ENCODE measurements at places on chromosomes 12 and 14.

DNA sequence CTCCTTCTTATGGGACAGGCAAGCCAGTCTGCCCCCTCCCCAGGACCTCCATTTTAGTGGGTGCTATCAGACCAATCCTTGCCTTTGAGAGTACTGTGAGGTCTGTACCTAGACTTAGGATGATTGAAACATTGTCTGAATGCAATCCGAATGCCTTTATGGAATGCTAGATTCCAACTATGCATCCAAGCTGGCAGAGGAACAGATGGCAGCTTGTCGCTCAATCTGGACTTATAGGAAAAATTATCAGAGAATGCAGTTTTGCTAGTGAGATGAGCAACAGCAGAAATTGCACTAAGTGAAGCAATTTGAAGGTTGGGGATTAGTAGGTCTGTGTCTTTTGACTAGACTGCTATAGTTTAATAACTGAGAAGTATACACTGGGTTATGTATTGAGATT lies 109.1 kb downstream of the DYRK2 start:
- DNase-seq = peak; percentile 16

GRCh38 chr12:51917746-51918453 lies 10.6 kb downstream of the ACVRL1 start:
- DNase-seq = no peak

GRCh38 chr14:105476097-105476830 lies 1.6 kb downstream of the CRIP2 start:
- no peak for DNase-seq

- DNase-seq = peak; percentile 96
Observed at GRCh38 chr14:57389646-57390036, 745 bp upstream of the NAA30 start.

GRCh38 chr12:124676714-124677462 lies 109.5 kb upstream of the NCOR2 start:
- DNase-seq = no peak

- DNase-seq = no peak
Observed at GRCh38 chr12:122093098-122093883, 14.7 kb downstream of the MLXIP start.

DNA sequence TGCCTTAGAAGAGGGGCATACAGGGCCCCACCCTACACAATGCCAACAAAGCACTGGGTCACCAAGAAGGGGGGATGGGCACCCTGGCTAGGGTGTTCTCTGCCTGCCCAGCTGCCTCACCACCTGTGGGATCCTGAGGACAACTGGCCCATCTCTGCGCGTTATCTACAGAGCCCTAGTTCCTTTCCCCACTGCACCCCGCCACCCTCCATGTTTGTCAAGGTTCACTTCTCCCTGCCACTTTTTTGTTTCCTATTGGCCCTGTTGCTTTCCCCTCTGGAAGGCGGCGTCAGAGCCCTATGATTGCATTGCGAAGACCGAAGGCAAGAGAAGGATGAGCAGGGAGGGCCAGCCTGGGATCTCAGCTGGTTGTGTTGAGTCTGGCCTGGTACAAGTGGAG lies 1.6 kb downstream of the SLC48A1 start:
- no peak for DNase-seq

DNA sequence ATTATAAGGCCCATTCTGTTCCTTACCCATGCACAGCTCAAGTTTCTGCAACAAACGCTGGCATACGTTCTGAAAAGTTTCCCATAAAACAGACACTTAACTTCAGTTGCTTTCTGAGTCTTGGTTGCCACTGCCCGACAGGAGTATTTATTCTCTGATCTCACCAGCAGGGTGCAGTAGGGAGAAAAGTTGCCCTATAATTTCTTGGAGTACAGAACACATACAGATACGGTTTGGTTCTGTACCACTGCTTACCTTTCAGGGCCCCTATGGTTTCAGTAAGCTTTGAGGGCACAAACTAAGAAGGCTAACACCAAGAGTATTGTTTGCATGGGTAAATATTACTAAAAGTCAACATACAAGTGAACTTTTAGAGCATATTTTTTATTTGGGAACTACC lies 77.9 kb downstream of the SPATA7 start:
- no peak for DNase-seq

GRCh38 chr14:75249251-75249957 lies 29.2 kb upstream of the FOS start:
- DNase-seq = peak; percentile 35

DNA sequence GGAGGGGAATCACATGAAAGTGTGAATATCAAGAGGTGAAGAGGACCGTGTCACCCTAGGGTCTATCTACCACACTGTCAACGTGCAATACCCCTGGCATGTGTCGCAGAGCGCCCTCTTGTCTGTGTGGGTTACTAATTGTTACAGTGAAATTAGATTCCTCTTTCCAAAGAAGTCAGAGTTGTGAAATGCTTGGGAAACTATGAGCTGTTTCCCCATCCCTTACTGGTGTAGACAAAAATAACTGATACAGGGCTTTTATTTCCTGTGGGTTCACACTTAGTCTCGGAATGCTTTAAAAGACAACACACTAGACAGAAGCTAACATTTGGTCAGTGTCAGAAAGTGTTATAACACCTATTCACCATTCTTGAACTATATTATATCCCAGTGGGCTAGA lies 597.3 kb downstream of the NRXN3 start:
- no peak for DNase-seq

GRCh38 chr12:70756118-70756517 lies 118.9 kb upstream of the PTPRB start:
- no peak for DNase-seq

All from NCI-H524 (cell line).